ENCODE measurements at places on chromosomes 4 and X.

GRCh38 chr4:98311656-98312055 lies 50.5 kb downstream of the RAP1GDS1 start:
- DNase-seq: no peak

- DNase-seq: no peak
These were observed 109.2 kb upstream of the GRPR start for GRCh38 chrX:16014171-16014570.

DNA sequence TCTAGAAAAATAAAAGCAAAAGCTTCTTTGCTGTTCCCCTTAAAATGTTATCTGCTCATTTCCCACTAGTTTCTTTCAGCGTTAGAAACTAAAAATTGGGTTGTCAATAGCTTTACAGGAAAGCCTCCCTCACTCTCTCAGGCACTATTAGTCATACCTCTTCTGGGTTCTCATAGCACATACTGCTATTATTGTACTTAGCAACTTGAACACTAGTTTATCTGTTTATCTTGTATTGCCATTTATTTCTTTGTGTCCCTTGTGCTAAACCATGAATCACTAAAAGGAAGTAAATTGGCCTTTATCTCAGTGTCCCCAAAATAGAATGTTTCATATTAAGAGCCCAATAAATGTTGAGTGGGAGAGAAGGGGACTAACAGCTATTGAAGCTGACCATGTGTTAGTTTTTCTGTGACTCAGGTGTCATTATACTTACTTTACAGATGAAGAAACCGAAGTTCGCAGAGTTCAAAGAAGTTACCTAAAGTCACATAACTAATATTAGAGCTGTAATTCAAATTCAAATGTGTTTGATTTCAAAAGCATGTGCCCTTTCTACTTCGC lies 124.8 kb upstream of the CITED1 start:
- DNase-seq: no peak

DNA sequence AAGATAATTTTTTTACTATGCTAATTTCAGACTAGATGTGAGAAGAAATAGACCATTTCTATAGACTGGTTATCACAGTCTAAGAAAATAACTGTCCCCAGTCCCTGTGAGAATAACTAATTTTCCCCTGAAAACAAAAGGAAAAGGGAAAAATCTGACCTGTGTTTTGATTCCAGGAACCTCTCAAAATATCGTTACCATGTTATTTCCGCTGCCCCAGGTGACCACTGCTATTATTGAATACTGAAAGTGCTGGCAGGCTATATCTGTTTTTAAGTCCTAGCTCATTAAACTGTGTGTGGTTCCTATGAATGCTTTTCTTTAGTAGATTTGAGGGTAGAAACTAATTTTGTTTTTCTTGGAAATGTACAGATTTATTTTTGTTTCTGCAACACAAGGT lies 83.6 kb downstream of the GAB1 start:
- no peak for DNase-seq

GRCh38 chr4:168880811-168881595 lies 129.1 kb downstream of the CBR4 start:
- no peak for DNase-seq
